ENCODE measurements at places on chromosomes 4 and X.
A peak's percentile ranks its signal among the peaks of the same experiment; 100 is the strongest.

- peak; percentile 31 for ATAC-seq
Observed at GRCh38 chr4:24770032-24770584, 25.3 kb upstream of the SOD3 start.

- ATAC-seq, result no peak
Observed at GRCh38 chr4:186554539-186554913, 841 bp downstream of the MTNR1A start.

GRCh38 chrX:45986081-45986480, 559.1 kb downstream of the ZNF674 start:
- ATAC-seq, result no peak

DNA sequence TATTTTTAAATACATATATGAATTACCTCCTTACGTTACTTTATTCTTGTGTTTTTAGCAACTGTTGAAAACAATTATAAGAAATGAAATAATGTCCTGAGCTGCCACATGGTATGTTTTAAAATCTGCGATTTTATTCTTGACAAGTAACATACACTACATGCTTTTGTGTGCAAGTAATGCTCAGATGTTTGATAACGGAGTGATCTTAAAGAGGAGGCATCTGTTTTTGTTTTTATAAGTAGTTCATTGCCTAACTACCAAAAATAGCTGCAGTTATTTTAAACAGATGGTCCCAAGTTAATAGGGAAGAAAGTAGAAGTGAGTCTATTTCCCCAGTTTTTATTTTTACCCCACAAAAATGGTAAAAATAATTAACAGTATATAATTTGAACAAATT, 55.2 kb downstream of the GAB1 start:
- no peak for ATAC-seq

- ATAC-seq, result no peak
Observed at GRCh38 chr4:168993714-168994510, 16.1 kb downstream of the CBR4 start.

DNA sequence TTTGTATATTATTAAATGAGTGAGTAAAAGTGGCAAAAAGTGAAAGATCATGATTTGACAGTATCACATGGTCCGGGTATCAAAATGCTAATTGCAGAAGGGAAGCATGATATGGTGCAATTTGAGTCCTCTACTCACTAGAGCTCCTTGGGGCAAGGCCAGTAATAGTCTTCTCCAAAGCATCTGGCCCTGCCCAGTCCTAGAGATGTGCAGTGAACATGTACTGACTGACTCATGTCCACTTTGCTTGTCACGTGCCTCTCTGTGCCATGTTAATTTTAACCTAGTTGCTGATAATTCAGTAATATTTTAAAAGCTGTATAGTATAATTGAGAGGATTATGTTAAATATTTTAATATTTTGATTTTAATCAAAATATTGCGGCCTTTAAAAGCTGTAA, 54.6 kb upstream of the TENM3 start:
- no peak for ATAC-seq

GRCh38 chr4:121930304-121930703, 21.6 kb downstream of the TRPC3 start:
- ATAC-seq, result no peak

- no peak for ATAC-seq
Observed at GRCh38 chr4:54550395-54551171, 107.2 kb upstream of the KIT start.

DNA sequence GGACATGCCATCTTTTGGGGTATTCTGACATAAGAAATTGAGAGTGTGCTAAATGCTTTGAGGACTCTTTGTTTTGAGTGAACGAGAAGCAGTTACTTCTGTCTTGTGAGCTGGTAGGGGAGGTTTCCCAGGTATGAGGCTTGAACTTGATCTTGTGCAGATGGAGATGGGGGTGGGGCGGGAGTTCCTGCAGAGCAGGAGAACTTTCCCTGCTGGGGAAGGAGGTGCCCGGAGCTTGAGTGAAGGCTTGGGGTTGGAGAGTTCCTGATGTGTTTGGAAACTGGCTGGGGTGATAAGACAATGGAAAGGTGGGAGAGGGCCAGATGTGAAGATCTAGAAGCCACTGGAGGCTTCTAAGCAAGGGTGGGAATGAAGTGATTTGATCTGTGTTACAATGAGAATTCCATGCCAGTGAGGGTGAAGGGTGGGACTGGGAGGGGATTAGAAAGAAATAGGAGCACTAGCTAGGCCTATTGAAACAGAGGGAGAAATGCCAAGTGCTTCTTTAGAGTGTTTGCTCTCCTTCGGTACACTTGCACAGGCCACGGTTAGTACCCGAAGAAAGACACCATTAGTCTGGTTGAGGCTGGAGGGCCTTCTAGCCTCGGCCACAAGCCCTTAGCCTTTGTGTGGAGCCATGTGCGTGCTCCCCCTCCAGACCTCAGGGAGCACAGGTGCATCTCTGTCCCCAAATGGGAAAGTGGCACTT, 103.5 kb upstream of the STOX2 start:
- ATAC-seq, result no peak

DNA sequence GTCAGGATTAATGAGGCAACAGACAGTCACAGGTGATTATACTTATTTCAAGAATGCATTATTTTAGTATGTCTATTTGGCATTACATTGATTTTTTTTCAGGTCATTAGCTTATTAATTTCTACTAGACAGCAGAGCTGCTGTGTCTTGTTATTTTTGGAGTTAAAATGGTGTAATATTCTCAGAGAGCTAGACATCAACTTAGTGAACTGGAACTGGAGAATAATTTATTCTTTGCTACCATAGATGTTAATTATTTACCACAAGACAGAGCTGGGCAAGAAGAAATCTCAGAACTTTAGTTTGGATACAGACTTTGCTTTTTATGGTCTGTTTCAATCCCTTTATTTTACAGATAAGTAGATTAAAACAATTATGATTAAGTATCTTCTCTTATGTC, 10.2 kb upstream of the HPGD start:
- ATAC-seq, result no peak

- peak; percentile 99 for ATAC-seq
Observed at GRCh38 chr4:80058740-80059139, 14.3 kb downstream of the ANTXR2 start.

DNA sequence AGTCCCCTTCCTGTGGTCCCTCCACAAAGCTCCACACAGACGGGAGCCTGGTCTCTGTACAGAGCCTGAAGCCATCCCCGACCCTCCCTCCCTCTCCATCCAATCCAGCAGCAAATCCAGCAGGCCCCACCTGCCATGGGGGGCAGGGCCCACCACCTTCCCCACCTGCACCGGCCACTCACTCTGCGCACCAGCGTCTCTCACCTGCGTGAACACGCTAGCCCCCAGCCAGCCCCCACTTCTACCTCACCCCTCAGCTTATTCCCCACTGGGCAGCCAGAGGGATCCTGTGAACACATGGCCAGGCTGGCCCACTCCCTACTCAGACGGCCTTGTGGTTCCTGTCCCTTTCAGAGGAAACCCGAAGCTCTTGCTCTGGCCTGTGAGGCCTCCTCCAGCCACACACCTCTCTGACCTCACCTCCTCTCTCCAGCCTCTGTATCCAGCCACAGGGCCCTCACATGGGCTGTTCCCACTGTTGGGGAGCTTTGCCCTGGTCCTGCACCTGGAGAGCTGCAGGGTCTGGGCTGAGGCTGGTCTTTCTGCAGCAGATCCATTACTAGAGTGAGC, 70.9 kb downstream of the WFS1 start:
- ATAC-seq, result no peak

DNA sequence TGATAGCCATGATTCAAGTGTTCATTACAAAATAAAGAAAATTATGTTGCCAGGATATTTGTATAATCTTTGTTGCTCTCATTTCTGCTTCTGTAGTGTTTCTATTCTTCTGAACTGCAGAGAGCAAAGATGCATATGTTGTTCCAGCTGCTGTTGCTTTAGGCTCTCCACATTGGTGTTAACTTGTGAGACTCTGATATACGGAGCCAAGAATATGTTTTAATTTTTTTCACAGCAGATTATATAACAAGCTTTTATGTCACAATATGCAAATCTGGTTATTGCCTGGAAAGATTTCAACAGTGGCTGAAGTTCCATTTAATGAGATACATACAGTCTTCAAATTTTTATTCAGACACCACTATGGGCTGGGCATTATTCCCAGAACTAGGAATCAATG, 655.0 kb downstream of the GRXCR1 start:
- no peak for ATAC-seq

- ATAC-seq, result no peak
Observed at GRCh38 chr4:67576538-67576937, 18.0 kb downstream of the STAP1 start.

- no peak for ATAC-seq
Observed at GRCh38 chr4:124429746-124430250, 282.7 kb downstream of the ANKRD50 start.

DNA sequence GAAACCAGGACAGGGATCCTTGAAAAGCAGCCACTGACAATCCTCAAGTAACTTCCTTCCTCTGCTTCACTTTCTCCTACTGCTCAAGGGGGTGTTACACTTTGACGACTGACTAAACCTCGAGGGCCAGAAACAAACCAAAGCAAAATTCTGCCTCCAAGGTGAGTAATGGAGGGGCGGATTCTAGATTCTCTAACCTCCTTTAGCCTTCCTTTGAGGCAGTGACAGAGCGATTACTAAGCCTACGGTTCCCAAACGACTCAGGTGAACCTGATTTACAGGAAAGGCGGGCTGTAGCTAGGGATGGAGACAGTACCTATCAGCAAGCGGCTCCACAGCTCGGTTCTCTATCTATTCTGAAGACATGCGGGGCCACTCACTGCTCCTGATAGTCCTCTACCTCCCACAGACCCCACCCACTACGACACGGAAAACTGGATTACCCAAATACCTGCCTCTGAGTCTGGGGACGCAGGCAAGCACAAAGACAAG, 487 bp downstream of the TBCK start:
- peak; percentile 39 for ATAC-seq

DNA sequence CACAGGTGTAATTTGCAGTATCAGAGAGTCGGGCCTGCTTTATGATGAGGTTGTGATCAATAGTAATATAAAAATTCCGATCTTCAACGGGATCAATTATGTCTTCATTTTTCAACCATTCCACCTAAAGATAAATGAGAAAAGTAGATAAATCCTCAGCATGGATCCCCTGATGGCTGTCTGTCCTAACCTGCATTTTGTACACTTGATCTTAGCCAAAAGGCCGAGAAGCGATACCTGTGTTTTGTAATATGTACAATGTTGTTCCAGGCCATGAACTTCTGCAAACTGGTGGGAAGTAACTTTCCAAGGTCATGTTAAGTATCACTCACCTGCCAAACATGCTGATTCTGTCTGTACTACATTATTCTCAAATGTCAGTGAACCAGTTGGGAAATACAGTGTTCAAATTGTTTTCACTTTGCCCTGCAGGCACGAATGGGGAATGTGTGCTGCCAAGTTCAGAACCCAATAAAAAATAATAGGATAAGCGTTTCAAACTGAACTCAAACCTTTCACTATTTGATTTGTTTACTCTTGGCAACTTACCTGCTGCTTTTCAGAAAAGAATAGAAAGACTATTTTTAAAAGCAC, 298.1 kb downstream of the UNC5C start:
- no peak for ATAC-seq

DNA sequence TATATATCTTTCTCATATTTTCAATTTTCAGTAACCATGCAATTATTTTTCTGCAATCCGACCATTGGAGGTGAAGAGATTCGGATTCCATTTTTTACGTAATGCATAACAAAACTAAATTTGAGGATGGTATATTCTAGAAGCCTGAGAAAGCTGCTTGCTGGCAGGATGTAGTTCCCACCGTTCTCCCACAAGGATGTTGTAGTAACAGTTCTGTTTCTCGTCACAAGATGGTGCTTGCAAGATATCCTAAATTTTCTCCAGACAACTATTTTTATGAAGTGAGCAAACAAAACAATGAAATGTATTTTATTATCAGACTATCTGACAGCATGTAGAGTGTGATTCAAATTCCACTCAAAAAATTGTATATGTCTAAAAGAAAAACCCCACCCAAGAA, 10.7 kb downstream of the PWWP3B start:
- ATAC-seq, result no peak

- ATAC-seq, result no peak
Observed at GRCh38 chrX:10904220-10904619, 206.9 kb upstream of the HCCS start.

- ATAC-seq, result no peak
Observed at GRCh38 chrX:20347481-20347880, 80.8 kb upstream of the RPS6KA3 start.

- ATAC-seq, result no peak
Observed at GRCh38 chr4:77593101-77593500, 12.5 kb upstream of the CXCL13 start.

DNA sequence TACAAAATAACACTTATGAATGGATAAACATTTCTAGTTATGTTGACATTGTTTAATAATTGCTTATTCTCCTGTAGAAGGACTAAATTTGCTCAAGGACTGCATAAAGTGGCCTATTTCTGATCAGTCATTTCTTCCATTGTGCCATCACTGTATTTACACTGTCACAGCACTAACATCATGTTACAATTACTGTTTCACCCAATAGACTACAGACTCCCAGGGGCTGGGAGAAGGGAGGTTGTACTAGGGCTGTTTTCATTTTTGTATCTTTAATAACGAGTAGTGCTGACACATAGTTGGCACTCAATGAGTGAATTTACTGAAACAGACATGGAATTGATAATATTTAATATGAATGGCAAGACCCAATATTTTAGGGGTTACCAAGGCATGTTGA, 139.5 kb downstream of the SLC10A7 start:
- no peak for ATAC-seq

GRCh38 chrX:154483325-154483724, 3.1 kb downstream of the UBL4A start:
- ATAC-seq, result no peak

GRCh38 chr4:88295656-88296055, 11.3 kb upstream of the PPM1K start:
- ATAC-seq, result no peak

DNA sequence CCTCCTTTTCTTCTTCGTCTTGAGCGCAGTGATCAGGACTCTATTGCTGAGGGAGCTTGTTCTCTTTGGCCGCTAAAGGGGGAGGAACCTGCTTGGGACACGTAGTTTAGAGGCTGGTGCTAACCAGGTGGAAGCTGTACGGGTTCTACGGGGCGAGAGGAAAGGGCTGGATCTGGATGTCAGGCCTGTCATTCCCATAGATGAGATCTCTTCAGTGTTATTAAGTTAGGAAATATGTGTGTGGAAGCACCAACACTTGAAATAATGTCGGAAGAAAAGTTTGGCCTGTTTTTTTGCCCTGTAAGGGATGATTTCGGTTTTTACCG, 643 bp downstream of the SRP72 start:
- peak; percentile 60 for ATAC-seq

DNA sequence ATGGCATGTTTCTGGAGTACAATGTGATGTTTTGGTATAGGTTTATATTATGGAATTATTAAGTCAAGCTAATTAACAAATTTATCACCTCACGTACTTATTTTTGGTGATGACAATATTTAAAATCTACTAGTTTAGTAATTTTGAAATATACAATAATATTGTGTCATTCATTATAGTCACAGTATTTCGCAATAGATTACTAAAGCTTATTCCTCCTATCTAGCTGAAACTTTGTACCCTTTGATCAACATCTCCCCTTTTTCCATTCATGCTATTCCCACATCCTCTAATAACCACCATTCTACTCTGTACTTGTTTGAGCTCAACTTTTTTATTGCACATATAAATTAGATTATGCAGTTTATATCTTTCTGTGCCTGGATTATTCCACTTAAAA, 164.8 kb upstream of the SPANXN4 start:
- no peak for ATAC-seq

- no peak for ATAC-seq
Observed at GRCh38 chr4:90996813-90997212, 869.6 kb downstream of the CCSER1 start.

- ATAC-seq, result no peak
Observed at GRCh38 chr4:156312261-156312847, 358.7 kb upstream of the CTSO start.
